ENCODE measurements at places on chromosomes 4 and X.

DNA sequence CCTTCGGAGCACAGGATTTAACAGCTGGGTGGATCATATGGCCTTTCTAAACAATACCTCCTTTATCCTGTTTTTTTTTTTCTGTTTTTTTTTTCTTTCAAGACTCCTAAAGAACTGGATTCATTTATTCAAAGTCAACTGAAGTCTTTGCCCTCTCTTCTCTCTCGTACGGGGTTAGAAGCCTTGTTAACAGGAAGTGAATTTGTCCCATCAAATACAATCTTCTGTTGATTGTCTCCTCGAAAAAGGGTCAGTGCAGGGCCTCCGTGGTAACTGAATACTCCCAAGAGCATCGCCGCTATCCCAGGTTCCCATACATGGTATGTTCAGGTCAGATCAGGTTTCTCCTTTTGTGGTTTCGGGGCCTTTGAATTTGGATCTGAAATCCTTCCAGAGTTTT is 1.8 kb upstream of the TMEM128 start:
- no peak for DNase-seq

- DNase-seq: no peak
Observed at GRCh38 chrX:15864629-15865028, 10.0 kb upstream of the AP1S2 start.

DNA sequence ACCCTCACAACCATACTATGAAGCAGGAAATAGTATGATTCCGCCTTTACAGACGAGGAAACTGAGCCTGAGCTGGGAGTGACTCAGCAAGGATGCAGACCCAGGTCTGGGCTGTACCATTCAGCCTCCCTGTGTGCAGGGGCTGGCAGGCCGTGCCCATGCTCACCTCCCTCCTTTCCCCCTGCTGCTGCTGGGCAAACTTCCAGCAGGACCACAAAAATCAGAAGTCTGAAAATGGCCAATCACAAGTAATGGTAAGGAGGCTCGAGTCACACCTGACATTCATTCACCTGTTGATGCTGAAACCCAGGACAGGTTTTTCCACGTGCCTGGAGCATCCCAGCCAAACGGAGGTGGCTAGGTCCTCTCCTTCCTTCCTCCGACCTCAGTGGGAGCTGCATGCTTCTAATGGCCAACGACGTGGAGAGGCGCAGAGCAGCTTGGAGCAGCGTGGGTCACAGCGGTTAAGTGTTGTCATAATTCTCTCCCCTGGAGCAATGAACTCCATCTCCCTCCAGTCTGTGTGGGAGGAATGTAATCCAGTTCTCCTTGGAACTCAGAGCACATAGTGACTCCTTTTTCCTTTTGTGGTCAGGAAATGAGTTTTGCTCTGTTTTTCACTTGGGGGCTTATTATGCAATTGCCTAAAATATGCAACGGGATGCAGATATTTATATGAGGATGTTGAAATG is 371.7 kb downstream of the BCOR start:
- DNase-seq: no peak

DNA sequence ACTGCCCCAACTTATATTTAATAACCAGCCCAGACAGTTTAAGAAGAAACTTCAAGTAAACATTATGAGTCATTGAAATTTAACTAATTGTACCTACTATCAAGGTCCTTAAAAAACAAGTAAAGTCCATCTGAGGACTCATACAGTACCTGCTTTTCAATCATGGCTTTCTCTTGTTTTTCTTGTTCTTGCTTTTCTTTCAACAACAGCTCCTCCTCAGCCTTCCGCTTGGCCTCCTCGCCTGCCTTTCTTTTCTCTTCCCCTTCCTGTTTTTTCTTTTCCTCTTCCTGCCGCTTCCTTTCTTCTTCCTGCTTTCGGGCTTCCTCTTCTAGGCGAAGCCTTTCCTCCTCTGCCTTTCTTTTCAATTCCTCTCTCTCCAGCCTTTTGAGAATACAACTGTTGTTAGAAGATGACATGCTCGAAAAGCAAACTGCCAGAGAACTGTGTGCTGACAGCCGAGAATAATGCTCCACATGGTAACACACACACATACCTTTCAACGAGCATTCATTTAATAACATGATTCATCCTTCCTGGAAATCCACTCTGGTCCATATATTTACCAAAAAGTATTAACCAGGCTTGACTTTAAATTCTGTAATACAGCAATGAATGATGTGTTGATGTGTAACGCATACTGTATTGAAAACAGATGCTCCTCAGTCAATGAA is 25.2 kb upstream of the BCLAF3 start:
- DNase-seq: no peak

DNA sequence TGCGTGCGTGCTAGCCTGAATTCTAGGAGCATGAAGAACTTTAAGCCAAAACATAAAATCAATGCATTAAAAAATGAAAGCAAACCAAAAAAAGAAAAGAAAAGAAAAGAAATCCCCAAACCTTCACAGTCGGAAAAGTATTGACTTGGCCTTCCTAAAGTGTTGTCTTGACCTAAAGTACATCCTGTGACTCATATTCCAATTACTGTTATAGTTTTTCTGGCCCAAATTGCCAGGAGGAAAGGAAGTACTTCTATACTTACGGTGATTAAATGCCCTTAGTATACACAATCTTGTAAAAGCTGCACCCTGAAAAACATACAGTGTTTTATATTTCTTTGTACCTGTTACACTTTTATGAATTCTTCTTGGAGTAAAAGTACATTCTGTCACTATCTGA is 512.8 kb downstream of the ANKRD50 start:
- no peak for DNase-seq

GRCh38 chr4:140648716-140649308 is 80.1 kb upstream of the UCP1 start:
- no peak for DNase-seq

DNA sequence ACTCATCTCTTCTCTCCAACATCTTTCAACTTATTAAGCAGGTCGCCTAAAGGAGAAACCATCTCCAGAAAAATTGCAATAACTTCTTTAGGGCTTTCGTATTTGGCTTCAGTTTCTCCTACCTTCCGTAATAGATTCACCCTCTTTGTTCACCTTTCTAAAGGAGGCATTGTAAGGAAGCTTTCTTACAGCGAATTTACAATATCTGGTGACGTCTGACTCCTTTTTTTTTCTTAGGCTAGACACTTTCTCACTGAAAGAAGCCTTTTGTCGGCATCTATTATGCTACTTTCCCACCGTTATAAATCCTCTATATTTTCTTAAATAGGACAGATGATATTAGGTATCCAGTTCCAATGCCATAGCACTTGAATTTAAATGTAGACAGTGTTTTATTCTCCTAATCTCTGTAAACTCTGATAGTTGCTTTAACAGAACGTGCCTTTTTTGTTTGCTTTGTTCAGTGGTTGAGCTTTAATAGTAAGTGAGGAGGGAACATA is 302.4 kb downstream of the IL1RAPL1 start:
- DNase-seq: no peak

- no peak for DNase-seq
Observed at GRCh38 chrX:111131572-111131971, 35.6 kb downstream of the PAK3 start.

DNA sequence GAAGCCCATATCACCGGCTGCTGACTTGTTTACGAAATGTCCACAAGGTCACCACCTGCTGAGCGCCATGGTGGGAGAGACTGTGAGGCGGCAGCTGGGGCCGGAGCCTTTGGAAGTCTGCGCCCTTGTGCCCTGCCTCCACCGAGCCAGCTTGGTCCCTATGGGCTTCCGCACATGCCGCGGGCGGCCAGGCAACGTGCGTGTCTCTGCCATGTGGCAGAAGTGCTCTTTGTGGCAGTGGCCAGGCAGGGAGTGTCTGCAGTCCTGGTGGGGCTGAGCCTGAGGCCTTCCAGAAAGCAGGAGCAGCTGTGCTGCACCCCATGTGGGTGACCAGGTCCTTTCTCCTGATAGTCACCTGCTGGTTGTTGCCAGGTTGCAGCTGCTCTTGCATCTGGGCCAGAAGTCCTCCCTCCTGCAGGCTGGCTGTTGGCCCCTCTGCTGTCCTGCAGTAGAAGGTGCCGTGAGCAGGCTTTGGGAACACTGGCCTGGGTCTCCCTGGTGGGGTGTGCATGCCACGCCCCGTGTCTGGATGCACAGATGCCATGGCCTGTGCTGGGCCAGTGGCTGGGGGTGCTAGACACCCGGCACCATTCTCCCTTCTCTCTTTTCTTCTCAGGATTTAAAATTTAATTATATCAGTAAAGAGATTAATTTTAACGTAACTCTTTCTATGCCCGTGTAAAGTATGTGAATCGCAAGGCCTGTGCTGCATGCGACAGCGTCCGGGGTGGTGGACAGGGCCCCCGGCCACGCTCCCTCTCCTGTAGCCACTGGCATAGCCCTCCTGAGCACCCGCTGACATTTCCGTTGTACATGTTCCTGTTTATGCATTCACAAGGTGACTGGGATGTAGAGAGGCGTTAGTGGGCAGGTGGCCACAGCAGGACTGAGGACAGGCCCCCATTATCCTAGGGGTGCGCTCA is 8.7 kb upstream of the MSANTD1 start:
- DNase-seq: no peak

DNA sequence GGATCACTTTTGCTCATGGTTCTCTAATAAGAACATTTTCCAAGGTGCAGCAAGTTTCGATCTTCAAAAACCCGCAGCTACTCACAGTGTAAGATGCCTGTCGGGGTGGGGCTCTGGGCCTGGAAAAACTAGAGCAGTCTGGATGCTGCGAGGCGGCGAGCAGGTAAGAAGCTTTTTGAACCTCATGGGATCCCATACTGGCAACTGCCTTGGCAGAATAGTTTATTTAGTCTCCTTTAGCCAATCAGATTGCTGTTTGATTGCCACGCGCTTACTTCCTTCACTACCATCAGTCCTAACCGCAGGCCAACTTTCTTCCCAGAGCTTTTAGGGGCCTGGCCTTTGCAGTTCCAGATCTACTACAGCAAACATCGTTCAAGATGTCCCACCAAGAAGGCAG is 61.3 kb upstream of the MAGEB10 start:
- DNase-seq: no peak

DNA sequence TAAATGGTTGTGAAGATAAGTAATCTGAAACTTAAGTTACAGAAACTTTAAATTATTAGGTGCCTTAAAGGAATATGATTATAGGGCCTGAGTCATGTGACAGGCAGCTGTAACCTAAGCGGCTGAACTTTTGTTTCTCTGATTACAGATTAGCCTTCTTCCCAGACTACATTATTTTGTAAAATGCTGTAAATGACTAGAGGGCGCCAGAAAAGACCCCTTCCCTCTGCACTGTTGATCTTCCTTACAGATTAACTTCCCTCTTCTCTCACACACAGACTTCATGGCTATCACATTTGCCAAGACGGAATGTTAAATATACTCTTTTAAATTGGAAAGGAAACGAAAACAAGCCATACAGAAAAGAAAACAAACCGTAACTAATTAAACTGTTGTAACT is 96.6 kb downstream of the EVC2 start:
- DNase-seq: no peak

- no peak for DNase-seq
Observed at GRCh38 chr4:8250227-8250626, 19.3 kb upstream of the HTRA3 start.

- DNase-seq: no peak
Observed at GRCh38 chr4:87227751-87228151, 7.3 kb upstream of the KLHL8 start.

- DNase-seq: no peak
Observed at GRCh38 chr4:156495836-156496235, 475.8 kb downstream of the PDGFC start.

DNA sequence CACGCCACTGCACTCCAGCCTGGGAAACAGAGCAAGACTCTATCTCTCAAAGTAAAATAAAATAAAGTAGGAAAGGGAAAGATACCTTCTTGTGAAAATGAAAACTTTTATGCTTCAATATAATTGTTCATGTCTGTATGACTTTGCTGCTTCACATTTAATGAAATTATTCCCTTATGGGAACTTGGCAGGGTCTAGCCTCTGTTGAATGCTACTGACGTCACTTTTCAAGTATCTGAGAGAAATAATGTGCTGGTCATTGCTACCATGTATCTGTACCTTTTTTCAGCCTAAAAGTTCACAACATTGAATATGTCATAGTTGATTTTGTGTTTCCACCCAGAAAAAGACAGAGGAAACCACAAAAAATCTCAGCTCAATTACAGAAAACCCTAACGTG is 65.2 kb downstream of the PRDM5 start:
- DNase-seq: no peak

- no peak for DNase-seq
Observed at GRCh38 chr4:147863111-147863747, 131.3 kb downstream of the ARHGAP10 start.

- no peak for DNase-seq
Observed at GRCh38 chr4:83440899-83441298, 14.7 kb downstream of the HELQ start.

- no peak for DNase-seq
Observed at GRCh38 chr4:158376106-158376840, 145.4 kb upstream of the RXFP1 start.

- DNase-seq: no peak
Observed at GRCh38 chrX:29852767-29853166, 362.6 kb upstream of the MAGEB2 start.

Measured in stimulated activated CD4-positive, alpha-beta T cell treated with anti-CD3 and anti-CD28 coated beads, Interleukin-12 subunit alpha, Interleukin-12 subunit beta, amount 100 ng/mL, for 4 hours (primary cell).